ENCODE measurements at places on chromosomes 12 and 14.

GRCh38 chr12:91353266-91353665 lies 170.6 kb upstream of the DCN start:
- H3K4me1 ChIP-seq = peaks cover 11% of the 10 kb centered on the region
- DNase-seq = no peak
- H3K4me3 ChIP-seq = no peak overlapping the region
- no peaks in the 10 kb centered on the region for H3K36me3 ChIP-seq
- no peak overlapping the region for H3K27ac ChIP-seq
- H3K27me3 ChIP-seq = no peaks in the 10 kb centered on the region

DNA sequence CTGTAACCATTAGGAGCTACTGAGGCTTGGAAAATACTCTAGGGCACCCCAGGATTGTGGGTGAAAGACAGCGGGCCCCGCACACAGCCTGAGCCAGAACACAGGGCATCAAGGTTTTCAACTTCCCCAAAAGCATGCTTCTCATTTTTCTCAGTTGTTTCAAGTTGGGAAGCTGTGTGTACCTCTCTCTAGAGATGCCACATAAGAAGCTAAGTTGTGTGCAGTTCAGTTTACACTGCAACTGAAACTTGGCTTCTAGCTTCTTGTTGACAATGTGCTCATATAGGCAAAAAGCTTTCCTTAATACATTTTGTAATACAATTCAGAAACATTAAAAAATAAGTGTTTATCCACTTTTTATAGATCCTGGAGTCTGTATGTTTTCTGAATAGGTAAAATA lies 88.1 kb upstream of the PTPRR start:
- H3K4me3 ChIP-seq = no peak overlapping the region
- no peaks in the 10 kb centered on the region for H3K36me3 ChIP-seq
- no peak for DNase-seq
- H3K4me1 ChIP-seq = peaks cover 8% of the 10 kb centered on the region

- H3K4me3 ChIP-seq = no peak overlapping the region
- H3K27ac ChIP-seq = no peak overlapping the region
- peaks cover 4% of the 10 kb centered on the region for H3K4me1 ChIP-seq
- H3K36me3 ChIP-seq = no peaks in the 10 kb centered on the region
- DNase-seq = no peak
- no peaks in the 10 kb centered on the region for H3K27me3 ChIP-seq
These were observed 140.7 kb downstream of the DYRK2 start for GRCh38 chr12:67789266-67789665.

GRCh38 chr12:95877622-95878021 lies 18.9 kb downstream of the SNRPF start:
- no peak overlapping the region for H3K4me3 ChIP-seq
- no peaks in the 10 kb centered on the region for H3K27me3 ChIP-seq
- H3K4me1 ChIP-seq = peaks cover 33% of the 10 kb centered on the region
- 0 out of 2 replicates have a peak overlapping the region, but pooled peaks have one; percentile 9 for H3K27ac ChIP-seq
- DNase-seq = peak; percentile 54

GRCh38 chr12:102300824-102301461 lies 103.3 kb upstream of the PMCH start:
- H3K4me3 ChIP-seq = no peak overlapping the region
- no peaks in the 10 kb centered on the region for H3K27me3 ChIP-seq
- H3K4me1 ChIP-seq = peaks cover 9% of the 10 kb centered on the region
- no peaks in the 10 kb centered on the region for H3K36me3 ChIP-seq
- DNase-seq = peak; percentile 59

GRCh38 chr12:82841487-82841904 lies 154.8 kb downstream of the TMTC2 start:
- H3K36me3 ChIP-seq = no peaks in the 10 kb centered on the region
- peaks cover 8% of the 10 kb centered on the region for H3K4me1 ChIP-seq
- H3K4me3 ChIP-seq = peak overlapping the region; percentile 27

DNA sequence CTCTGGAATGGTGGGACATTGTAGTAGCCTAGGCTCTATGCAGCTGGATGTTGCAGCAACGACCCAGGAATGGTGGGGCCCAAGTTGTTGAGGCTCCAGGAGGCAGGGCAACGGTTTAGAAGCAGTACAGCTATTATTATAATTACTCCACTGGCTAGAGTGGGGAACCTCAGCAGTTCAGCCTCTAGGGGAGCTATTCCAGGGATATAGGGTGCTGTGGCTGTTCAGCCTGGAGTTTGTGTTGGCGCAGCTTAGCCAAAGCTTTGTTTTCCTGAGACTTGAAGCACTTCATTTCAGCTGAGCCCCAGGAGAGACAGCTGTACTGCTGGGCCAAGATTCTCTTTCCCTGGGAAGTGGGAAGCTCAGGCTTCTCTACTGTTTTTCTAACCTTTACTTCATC lies 1023.0 kb upstream of the ATXN7L3B start:
- H3K4me3 ChIP-seq = no peak overlapping the region
- DNase-seq = no peak
- H3K4me1 ChIP-seq = no peaks in the 10 kb centered on the region
- H3K27ac ChIP-seq = no peak overlapping the region

DNA sequence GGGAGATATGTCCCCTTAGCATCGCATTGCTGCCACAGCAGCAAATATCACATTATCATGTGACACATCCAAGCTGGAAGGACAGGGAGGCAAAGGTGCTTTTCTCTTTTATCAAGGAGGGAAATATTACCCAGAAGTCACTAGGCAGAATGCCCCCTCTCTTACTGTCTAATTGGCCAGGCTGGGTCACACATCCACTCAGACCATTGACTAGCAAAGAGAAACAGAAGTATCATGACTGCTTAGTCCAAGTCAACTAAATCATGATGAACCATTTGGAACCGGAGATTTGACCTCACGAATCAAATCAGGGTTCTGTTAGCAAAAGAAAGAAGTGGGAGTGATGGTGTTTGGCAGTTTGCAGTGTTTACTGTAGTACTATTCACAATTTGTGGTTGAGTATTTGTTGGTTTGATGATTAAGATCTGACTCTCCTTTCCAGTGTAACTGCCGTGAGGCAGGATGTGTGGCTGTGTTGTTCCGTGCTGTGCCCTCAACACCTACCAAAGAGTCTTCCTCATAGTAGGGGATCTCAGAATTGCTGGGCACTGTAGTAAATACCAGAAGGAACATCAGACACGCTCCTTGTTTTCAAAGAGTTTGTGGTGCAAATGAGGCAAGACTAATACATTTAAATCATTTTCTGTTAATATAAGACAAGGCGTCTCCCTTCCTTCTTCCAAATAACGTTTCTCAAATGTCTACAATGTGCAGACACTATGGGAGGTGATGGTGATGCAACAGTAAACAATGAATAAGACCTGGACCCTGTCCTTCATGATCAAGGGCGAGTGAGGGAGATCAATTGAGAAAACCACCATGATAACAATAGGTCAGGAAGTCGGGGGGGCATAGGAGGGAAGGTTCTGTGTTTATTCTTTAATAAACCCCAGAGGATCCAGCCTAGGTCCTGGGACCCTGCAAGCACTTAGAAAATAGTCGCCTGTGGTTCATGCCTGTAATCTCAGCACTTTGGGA lies 194.4 kb upstream of the CRY1 start:
- no peaks in the 10 kb centered on the region for H3K4me1 ChIP-seq
- H3K36me3 ChIP-seq = no peaks in the 10 kb centered on the region
- H3K27me3 ChIP-seq = no peaks in the 10 kb centered on the region

- peaks cover 27% of the 10 kb centered on the region for H3K36me3 ChIP-seq
- H3K27me3 ChIP-seq = no peaks in the 10 kb centered on the region
- H3K4me3 ChIP-seq = no peak overlapping the region
- H3K4me1 ChIP-seq = no peaks in the 10 kb centered on the region
- H3K27ac ChIP-seq = no peak overlapping the region
These were observed 44.6 kb downstream of the SFSWAP start for GRCh38 chr12:131755305-131756113.

GRCh38 chr12:23083267-23083666 lies 458.3 kb downstream of the ETNK1 start:
- no peaks in the 10 kb centered on the region for H3K36me3 ChIP-seq
- H3K4me3 ChIP-seq = no peak overlapping the region
- H3K27ac ChIP-seq = no peak overlapping the region
- peak; percentile 64 for DNase-seq
- H3K4me1 ChIP-seq = no peaks in the 10 kb centered on the region

- H3K4me1 ChIP-seq = peaks cover 77% of the 10 kb centered on the region
- H3K27ac ChIP-seq = no peak overlapping the region
- no peak for DNase-seq
These were observed 33.9 kb downstream of the ACTN1 start for GRCh38 chr14:68945190-68945584.

DNA sequence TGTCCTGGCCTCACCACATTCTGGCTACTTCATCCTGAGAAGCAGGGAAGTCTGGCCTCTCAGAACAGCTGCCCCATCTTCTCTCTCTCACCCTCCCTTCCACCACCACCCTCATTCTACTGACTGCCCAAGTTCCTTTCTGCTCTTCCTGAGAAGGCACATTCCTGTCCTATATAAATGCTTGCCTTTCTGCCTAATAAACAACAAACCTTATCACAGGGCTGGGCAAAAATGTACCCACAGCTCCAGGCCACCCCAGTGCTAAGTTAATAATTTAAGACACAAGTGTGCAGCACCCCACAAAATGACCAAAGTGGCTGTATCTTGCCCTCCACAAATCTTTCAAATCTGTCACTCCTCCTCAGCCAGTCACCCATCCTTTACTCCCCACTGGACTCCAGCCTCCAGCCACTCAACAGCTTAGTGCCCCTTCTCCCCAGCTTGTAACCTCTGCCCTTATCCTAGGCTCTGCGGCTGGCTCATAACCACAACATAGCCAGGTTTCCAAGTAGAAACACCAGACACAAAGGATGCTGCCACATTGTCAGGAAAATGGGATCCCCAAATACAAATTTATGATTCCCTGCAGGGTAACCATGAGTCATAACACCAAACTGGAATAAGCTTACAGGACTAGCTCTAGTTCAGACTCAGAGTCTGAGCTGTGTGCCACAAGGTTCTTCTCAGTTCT lies 15.0 kb downstream of the OXA1L start:
- H3K4me1 ChIP-seq = peaks cover 11% of the 10 kb centered on the region
- no peak overlapping the region for H3K27ac ChIP-seq
- DNase-seq = peak; percentile 63
- H3K36me3 ChIP-seq = no peaks in the 10 kb centered on the region

All from GM23248 (cell line).